Activated CD4-positive, alpha-beta T cell treated with anti-CD3 and anti-CD28 coated beads, Interleukin-2, amount 10 ng/mL, durations not matched to agents 24 days and 14 days (primary cell): ENCODE measurements at places on chromosomes 11 and 22. TPM values are rescaled to one million over a fixed set of nuclear protein-coding genes. Genes with fewer than 3 reads are reported as not detected.

- DNase-seq: no peak
- no peak overlapping the region for H3K4me3 ChIP-seq
- peaks cover 28% of the 10 kb centered on the region for H3K27me3 ChIP-seq
- H3K27ac ChIP-seq: no peak overlapping the region
These were observed 2.7 kb upstream of the ARHGAP42 start for GRCh38 chr11:100684101-100685065.

DNA sequence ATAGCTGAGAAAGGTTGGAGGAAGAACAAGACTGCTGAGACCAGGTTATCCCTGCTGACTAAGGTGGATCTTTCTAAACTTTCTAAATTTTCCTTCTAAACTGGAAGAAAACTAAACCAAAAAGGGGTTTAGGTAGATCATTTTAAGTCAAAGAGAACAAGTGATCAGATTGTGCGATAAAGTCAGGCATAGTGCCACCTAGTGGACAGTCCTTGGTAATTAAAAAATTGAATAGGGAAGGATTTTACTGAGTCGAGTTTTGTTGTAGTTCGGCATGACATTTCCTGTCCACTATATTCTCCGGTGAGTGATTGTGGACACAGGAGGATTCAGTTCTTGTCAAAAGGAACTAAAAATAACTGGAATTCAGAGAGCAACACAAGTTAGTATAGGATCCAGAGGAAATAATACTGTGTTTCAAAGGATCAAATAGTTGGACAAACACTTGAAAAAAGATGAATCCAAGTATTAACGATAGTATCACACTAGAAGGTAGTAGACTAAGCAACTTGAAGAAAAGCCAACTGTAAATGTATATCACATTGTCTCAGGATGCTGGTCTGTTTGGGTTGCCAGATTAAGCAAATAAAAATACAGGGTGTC is 1236.4 kb downstream of the FAM181B start:
- H3K27me3 ChIP-seq: no peaks in the 10 kb centered on the region
- H3K4me3 ChIP-seq: no peak overlapping the region
- H3K36me3 ChIP-seq: no peaks in the 10 kb centered on the region
- DNase-seq: peak; percentile 69
- peaks cover 2% of the 10 kb centered on the region for H3K4me1 ChIP-seq

DNA sequence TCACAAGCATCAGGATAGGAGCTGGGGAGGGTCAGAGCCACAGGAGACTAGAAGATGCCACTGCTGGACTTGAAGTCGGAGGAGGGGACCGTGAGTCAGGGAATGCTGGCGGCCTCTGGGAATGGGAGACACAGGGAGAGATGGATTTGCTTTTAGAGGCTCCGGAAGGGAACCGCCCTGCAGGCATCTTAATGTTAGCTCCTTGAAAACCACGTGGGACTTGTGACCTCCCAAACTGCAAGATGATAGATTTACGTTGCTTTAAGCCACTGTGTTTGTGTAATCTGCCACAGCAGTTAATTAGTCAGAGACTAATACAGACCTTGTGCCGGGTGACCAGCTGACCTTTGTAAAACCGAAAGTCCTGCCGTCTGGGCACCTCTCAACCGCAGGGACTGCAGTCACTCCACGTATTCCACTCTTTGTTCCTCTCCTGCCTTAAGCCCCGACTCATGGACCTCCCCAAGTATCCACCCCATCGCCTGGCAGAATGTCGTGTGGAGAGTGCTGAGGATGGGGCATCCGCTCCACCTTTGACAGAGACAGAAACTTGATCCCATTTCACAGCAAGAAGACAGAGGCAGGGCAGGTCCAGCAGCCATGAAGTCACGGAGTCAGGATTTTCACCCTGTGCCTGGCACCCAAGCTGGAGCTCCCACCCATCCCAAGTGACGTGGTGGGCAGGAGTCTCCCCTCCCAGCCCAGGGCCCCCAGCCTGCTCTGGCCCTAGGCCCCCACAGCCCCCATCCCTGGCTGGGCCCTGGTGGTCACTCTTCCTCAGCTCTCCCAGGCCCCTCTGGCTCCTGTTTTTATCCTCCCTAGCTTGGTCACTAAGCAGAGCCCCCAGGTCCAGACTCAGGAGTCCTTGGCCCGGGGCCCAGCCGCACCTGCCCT is 19.4 kb upstream of the CTSD start:
- no peaks in the 10 kb centered on the region for H3K27me3 ChIP-seq
- no peak overlapping the region for H3K4me3 ChIP-seq
- H3K4me1 ChIP-seq: no peaks in the 10 kb centered on the region
- no peak overlapping the region for H3K27ac ChIP-seq

- H3K27me3 ChIP-seq: peaks cover 15% of the 10 kb centered on the region
- peak overlapping the region; percentile 30 for H3K4me3 ChIP-seq
- no peaks in the 10 kb centered on the region for H3K36me3 ChIP-seq
- DNase-seq: peak; percentile 90
- H3K4me1 ChIP-seq: peaks cover 47% of the 10 kb centered on the region
- H3K27ac ChIP-seq: no peak overlapping the region
These were observed 24.2 kb downstream of the TSKU start for GRCh38 chr11:76807206-76807875.

DNA sequence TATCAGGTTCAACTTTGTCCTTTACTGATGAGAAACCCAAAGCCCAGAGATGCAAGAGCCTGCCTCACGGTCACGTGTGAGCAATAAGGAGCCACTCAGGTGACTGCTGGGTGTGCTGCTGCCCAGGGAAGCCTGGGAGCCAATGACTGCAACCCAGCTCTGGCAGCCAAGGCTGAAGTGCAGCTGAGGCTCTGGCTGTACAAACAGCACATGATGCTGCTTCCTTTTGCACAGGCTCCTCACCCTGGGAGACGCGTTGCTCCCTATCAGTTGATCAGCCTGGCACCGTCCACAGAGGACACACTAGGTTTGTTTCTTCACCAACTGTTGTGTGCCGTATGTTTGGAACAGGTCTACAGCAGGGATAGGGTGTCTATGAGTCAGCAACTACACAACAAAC is 168.7 kb downstream of the EFCAB6 start:
- peaks cover 1% of the 10 kb centered on the region for H3K36me3 ChIP-seq
- no peak for DNase-seq
- no peak overlapping the region for H3K4me3 ChIP-seq
- no peaks in the 10 kb centered on the region for H3K4me1 ChIP-seq
- H3K27ac ChIP-seq: no peak overlapping the region
- peaks cover 2% of the 10 kb centered on the region for H3K27me3 ChIP-seq

- no peak overlapping the region for H3K27ac ChIP-seq
- H3K36me3 ChIP-seq: no peaks in the 10 kb centered on the region
- H3K27me3 ChIP-seq: no peaks in the 10 kb centered on the region
- peaks cover 5% of the 10 kb centered on the region for H3K4me1 ChIP-seq
- H3K4me3 ChIP-seq: peak overlapping the region; percentile 76
- peak; percentile 55 for DNase-seq
These were observed 49.2 kb downstream of the CNTN5 start for GRCh38 chr11:99069856-99070444.

DNA sequence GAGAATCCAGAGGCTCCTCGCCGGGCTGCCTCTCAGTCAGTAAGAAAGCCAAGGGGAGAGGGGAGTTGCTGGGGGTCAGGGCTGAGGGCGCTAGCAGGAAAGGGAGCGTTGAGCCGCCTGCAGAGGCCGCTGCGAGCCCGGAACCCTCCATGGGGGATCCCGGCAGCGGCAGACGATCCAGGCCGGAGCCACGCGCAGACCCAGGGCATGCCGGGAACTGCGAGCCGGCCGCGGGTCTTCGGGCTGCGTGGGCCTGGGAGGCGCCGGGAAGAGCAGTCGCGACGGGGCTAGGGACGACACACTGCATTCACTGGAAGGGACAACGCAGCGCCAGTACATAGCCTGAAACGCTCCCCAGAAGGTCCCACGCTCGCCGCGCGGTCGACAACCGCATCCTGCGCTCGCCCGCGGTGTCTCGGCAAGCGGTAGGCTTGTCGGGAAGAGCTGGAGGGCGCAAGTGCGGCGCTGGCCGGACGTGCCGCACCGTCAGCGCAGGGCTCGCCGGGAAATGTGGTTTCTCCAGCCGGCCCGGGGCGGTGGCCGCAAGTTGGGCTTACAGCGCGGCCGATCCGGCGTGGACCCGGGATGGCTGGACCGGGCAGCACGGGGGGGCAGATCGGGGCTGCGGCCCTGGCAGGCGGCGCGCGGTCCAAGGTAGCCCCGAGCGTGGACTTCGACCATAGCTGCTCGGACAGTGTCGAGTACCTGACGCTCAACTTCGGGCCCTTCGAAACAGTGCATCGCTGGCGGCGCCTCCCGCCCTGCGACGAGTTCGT is at the start of gene LZTR1:
Gene LZTR1, plus strand, starts transcription at position 511 of the 776 bp plus-strand sequence. Its CDS starts 75 bp downstream, at position 586.
- peaks cover 22% of the 10 kb centered on the region for H3K36me3 ChIP-seq
- H3K27ac ChIP-seq: peak within 1 kb of the TSS; percentile 93
- peak; percentile 92 for DNase-seq
- H3K4me1 ChIP-seq: peaks cover 32% of the 10 kb centered on the region
- no peaks in the 10 kb centered on the region for H3K27me3 ChIP-seq
- peak within 1 kb of the TSS; percentile 97 for H3K4me3 ChIP-seq

- H3K36me3 ChIP-seq: no peaks in the 10 kb centered on the region
- H3K27ac ChIP-seq: no peak overlapping the region
- no peak for DNase-seq
- H3K27me3 ChIP-seq: no peaks in the 10 kb centered on the region
- H3K4me3 ChIP-seq: no peak overlapping the region
These were observed 24.4 kb upstream of the FSHB start for GRCh38 chr11:30206249-30206996.

KLHDC7B gene
- total RNA-seq: 5.3 and 6.8 TPM in 2 replicates

ELMOD1 gene
- total RNA-seq: not detected in 2 replicates

GPR83 gene
- total RNA-seq: 0.05 TPM in 1 of 2 replicates, not detected in the other

ATM gene
- total RNA-seq: 37.6 and 42.5 TPM in 2 replicates

TMEM123 gene
- total RNA-seq: 243 and 250 TPM in 2 replicates
